Activated T-cell treated with anti-CD3 and anti-CD28 coated beads, Interleukin-2, amount 50 U/mL, for 72 hours (primary cell): ENCODE measurements at places on chromosomes 5 and 9. TPM values are rescaled to one million over a fixed set of nuclear protein-coding genes. Genes with fewer than 3 reads are reported as not detected.
A peak's percentile ranks its signal among the peaks of the same experiment; 100 is the strongest.

SHROOM1 gene
- 2.1 TPM for total RNA-seq

BTNL8 gene
- 1.2 TPM for total RNA-seq

TAF11L10 gene
- not detected for total RNA-seq

PNPLA7 gene
- 8.2 TPM for total RNA-seq

PCDHB12 gene
- not detected for total RNA-seq

GFPT2 gene
- 0.70 TPM for total RNA-seq

DNA sequence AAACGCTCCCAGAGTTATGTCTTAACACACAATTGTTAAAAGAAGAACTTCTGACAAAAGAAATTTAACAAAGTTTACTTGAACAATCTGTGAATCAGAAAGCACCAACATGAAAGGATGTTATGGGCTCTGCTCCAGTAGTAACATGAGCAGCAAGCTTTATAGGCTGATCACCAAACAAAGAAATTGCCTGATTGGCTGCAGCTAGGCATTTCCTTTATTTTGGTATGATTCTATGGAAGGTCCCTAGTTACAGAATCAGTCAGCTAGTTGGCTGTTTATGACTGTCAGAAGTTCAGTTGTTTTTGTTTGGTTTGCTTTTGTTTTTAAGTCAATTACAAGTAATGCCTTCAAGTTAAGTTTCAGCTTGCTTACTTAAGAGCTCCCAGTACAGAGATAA is 102.4 kb upstream of the SMC2 start:
- peaks cover 4% of the 10 kb centered on the region for H3K27me3 ChIP-seq
- peaks cover 17% of the 10 kb centered on the region for H3K4me1 ChIP-seq
- H3K4me3 ChIP-seq: peak overlapping the region; percentile 73
- H3K27ac ChIP-seq: peak overlapping the region; percentile 99
- H3K36me3 ChIP-seq: peaks cover 3% of the 10 kb centered on the region
- DNase-seq: peak; percentile 28

DNA sequence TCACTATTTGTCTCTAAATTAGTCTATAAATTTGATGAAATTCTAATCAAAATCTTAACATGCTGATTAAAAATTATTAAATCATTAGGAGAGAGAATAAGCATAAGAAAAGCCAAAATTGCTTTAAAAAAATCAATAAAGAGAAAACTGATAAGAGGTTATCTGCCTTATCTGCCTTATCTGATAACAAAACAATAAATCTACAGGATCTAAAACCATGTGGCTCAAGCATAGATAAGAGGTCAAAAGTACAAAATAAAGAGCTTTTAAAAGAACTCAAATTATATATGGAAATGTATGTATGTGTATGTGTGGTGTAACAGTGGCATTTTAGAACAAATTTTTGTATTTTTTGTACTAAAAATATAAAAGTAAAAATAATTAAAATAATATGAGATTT is 18.6 kb downstream of the TRIM14 start:
- H3K27ac ChIP-seq: peak overlapping the region; percentile 98
- peaks cover 89% of the 10 kb centered on the region for H3K4me1 ChIP-seq
- DNase-seq: no peak

- DNase-seq: no peak
- H3K27ac ChIP-seq: no peak overlapping the region
- no peaks in the 10 kb centered on the region for H3K36me3 ChIP-seq
- no peak overlapping the region for H3K4me3 ChIP-seq
- H3K27me3 ChIP-seq: peaks cover 14% of the 10 kb centered on the region
These were observed 471.9 kb upstream of the DAB2 start for GRCh38 chr5:39896706-39897105.

GRCh38 chr9:16033921-16034691 is 481.3 kb downstream of the CCDC171 start:
- no peaks in the 10 kb centered on the region for H3K36me3 ChIP-seq
- no peak for DNase-seq
- no peak overlapping the region for H3K27ac ChIP-seq
- no peak overlapping the region for H3K4me3 ChIP-seq
- H3K27me3 ChIP-seq: peaks cover 6% of the 10 kb centered on the region
- peaks cover 10% of the 10 kb centered on the region for H3K4me1 ChIP-seq

- H3K4me1 ChIP-seq: peaks cover 6% of the 10 kb centered on the region
- no peak overlapping the region for H3K4me3 ChIP-seq
- no peak for DNase-seq
These were observed 27.8 kb downstream of the FGF18 start for GRCh38 chr5:171447226-171447625.

GRCh38 chr9:87537625-87538024 is 40.0 kb downstream of the DAPK1 start:
- peaks cover 34% of the 10 kb centered on the region for H3K4me1 ChIP-seq
- no peak for DNase-seq
- H3K4me3 ChIP-seq: no peak overlapping the region
- H3K27me3 ChIP-seq: no peaks in the 10 kb centered on the region

DNA sequence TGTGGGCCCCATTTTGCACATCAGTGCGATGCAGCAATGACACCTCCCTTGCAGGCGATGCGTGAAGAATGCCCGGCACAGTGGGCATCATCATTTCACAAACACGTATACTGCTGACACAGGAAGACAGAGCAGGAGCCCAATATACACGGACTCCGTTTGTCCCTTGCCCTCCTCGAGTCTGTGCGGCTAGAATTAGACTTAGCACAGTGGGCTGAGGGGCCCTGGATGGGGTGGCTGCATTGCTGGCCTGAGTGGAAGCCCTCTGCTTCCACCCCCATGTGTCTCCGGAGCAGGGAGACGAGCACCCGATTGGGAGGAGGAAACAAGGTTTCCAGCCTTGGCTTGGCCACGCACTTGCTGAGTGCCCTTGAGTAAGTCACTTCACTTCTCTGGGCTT is 40.8 kb downstream of the GSN start:
- H3K36me3 ChIP-seq: no peaks in the 10 kb centered on the region
- DNase-seq: no peak
- no peak overlapping the region for H3K27ac ChIP-seq
- no peak overlapping the region for H3K4me3 ChIP-seq

DNA sequence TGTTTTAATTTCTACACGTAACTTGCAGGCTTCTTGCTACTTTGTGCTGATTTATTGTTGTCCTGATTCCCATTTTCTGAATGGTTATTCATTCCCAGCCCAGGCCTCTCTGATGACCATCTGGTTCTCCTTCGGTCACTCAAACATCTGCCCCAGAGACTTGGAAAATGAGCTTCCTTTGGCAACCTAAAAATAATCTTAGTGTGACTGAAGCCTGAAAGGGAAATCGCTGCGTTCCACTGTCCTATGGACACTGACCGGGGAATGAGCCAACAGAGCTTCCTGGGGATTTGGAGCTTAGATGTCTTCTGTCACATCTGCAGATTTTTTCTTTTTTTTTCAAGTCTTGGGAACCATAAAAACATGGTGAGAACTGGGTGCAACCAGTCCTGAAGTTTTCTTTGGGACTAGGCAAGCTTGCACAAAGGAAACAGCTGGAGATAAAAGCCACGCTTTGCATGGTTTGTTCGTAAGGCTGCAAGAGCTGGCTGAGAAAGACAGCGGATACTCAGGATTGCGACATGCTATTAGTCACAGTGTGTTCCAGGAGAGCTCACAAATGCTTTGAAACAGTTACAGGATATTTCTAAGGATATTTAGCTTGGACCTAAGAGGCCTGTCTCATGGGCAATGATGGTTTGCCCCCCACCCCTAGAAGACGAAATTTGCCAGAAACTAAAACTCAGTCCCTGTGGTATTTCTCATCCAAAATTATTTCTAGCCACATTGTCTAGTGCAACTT is 146.2 kb downstream of the GOLPH3 start:
- peaks cover 12% of the 10 kb centered on the region for H3K4me1 ChIP-seq
- H3K27ac ChIP-seq: no peak overlapping the region
- H3K36me3 ChIP-seq: no peaks in the 10 kb centered on the region
- no peak overlapping the region for H3K4me3 ChIP-seq
- no peak for DNase-seq

GRCh38 chr5:148922606-148923005 is 96.2 kb downstream of the ADRB2 start:
- H3K4me3 ChIP-seq: peak overlapping the region; percentile 36
- DNase-seq: peak; percentile 38
- H3K36me3 ChIP-seq: no peaks in the 10 kb centered on the region
- peaks cover 10% of the 10 kb centered on the region for H3K4me1 ChIP-seq
- H3K27me3 ChIP-seq: peaks cover 46% of the 10 kb centered on the region
